GM04503 (cell line): ENCODE measurements at places on chromosomes 12 and 14.
A peak's percentile ranks its signal among the peaks of the same experiment; 100 is the strongest.

DNA sequence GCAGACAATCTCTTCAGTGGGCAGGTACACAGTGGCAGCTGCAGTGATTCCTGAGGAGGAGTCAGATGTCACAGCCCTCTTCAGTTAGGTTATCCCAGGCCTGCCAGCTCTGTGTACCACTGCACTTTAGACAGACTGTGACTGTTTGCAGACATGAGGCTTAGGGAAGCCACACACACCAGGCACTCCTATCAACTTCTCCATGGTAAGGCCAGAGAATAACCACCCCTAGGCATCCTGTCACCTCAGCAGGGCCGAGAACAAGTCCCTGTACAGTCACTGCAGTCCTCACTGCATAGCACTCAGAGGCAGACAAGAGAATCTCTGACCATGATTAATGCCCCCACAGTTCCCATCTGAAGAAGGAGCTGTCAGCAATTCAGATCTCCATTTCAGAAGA, 296.5 kb downstream of the GALC start:
- DNase-seq = no peak

- DNase-seq = no peak
Observed at GRCh38 chr14:55158412-55158811, 29.4 kb downstream of the LGALS3 start.

- DNase-seq = no peak
Observed at GRCh38 chr12:6462234-6462995, 8.1 kb downstream of the VAMP1 start.

DNA sequence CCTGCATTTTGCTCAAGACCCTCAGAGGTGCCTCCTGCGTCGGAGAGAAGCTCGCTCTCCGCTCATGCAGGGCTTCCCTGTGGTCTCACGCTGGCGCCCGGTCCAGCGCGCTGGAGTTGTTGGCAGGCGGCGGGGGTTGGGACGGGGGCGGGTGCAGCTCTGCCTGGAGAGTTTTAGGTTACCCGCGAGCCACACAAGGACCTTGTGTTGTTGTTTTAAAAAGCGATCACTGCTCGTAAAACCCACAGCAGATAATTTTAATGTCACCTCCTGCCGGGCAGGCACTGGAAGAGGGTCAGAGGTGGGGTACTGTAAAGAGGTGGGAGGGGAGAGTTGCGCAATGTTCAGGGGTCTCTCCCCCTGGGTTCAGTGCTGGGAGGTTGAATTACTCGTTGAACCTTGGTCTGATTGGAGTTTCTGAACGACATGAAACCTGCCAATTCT, 850 bp downstream of the SMOC1 start:
- no peak for DNase-seq

DNA sequence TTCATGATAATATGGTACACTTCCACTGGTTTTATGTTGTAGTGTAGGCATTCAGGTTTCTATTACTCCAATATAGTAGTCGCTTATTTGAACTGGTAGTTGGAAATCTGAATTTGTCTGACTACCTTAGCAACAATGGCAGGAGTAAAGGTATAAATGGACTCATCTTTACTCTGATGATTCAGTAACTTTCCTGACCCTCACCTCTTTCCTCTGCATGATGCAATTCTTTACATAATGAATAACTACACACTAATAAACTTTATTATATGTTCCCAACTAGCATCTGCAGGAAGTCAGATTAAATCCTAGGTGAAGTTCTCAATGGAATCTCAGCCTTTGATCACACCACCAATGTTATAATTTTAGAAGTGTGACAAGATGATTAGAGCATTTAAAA, 70.5 kb upstream of the ATP2B1 start:
- DNase-seq = no peak

DNA sequence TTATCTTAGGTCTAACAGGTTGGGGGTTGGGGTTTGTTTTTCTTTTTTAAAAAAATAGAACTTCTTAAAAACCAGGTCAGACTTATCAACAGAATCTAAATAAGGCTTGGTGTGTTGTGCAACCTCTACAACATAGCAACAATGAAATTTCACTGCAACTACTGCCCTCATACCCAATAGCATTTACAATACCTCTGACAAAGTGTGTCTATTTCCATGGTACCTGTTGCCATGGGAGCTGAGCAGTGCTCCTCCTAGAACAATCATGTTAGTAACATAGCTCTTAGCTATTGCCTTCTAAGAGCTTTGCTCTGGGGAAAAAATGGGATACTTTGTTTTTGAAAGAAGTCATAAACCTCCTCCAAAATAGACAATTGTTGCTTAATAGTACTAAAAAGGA, 103.3 kb upstream of the CCDC175 start:
- DNase-seq = no peak

GRCh38 chr14:89617481-89618329, 200.7 kb upstream of the FOXN3 start:
- DNase-seq = peak; percentile 14

DNA sequence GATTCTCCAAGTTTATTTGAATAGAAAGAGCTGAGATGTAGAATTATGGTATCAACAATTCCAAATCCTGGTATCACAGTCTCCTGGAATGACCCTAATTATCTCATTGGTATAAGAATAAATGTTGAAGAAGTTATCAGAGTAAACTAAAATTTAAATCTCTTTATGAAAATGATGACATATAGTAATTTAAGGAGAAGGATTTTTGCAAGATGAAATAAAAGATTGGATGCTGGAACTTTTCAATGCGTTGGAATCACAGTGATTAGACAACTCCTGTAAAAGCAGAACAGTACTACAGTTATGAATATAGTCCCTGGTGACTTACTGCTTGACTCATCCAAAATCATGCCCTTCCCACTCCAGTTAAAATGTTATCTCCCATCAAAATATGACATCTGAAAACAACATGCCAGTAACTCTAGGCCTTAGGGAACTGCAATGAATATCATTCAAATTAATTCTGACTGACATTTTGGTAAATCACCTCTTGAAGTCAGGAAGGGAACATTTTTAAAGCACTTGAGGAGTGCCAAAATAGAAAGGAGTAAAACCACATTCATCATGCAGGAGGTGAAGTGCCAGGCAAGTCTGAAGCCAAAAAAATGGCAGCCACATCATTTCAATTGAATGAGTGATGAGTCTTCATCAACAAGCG, 197.8 kb upstream of the PRKD1 start:
- DNase-seq = no peak

DNA sequence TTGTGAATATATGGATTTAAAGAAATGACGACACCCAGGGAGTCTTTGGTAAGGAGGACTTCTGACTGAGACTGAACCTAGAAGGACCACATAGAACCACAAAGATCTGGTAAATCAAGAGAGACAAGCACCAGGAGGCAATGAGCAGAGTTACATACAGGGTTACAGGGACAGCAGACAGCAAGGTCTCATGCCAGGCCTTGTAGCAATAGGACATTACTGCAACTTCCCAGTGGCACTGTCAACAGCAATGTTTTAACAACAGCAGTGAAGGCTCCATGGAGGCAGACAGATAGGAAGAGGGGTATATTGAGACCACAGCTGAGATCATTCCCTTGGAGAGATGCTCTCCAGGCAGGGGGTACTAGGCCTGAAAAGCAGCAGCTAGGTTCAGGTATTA, 18.5 kb downstream of the CPNE8 start:
- DNase-seq = no peak

DNA sequence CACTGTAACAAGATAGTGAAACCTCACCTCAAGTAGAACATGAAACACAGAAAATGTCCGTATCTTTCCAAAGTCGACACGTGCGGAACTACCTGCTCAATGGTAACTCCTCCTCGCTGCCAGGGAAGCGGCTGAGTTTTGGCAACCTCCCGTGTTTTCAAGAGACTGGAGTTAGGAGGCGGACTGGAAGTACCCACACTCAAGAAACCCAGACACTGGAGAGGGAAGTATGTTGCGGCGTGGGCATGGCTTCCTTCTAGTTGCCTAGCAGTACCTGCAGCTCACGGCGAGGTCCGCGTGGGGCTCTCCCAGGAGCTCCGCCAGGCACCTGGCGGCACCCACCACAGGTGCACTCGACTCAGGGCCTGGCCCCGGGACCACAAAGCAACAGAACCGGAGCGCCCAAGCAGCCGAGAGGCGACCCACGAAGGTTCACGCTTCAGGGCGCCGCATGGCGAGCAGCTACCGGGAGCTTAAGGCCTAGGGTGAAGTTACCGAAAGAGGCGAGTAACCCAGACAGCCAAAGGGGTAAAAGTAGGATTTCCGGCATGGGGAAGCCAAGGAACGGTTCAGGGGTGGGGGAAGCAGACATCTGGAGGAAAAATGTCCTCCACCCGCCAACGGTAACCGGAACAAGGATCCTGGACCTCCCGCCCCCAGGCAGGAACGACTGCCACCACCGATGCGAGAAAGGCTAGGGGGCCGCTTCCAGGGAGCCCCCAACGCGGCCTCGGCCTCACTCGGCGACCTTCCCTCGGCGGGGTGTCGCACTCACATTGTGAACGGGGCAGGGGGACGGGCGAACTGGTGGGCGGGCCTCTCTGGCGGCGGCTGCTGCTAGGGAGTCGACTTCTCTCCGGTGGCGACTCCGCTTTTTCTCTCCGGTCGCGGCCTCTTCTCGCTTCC, 608 bp downstream of the PTGES3 start:
- no peak for DNase-seq
